Stimulated activated CD4-positive, alpha-beta T cell treated with anti-CD3 and anti-CD28 coated beads, Interleukin-12 subunit alpha, Interleukin-12 subunit beta, amount 100 ng/mL, for 48 hours (primary cell): ENCODE measurements at places on chromosomes 5 and 9.
A peak's percentile ranks its signal among the peaks of the same experiment; 100 is the strongest.

GRCh38 chr9:19551124-19551929 lies 142.5 kb downstream of the ACER2 start:
- no peak for DNase-seq

- DNase-seq: no peak
These were observed 20.9 kb downstream of the KLHL3 start for GRCh38 chr5:137714946-137715345.

GRCh38 chr9:124541824-124542223 lies 34.6 kb upstream of the NR5A1 start:
- DNase-seq: no peak

DNA sequence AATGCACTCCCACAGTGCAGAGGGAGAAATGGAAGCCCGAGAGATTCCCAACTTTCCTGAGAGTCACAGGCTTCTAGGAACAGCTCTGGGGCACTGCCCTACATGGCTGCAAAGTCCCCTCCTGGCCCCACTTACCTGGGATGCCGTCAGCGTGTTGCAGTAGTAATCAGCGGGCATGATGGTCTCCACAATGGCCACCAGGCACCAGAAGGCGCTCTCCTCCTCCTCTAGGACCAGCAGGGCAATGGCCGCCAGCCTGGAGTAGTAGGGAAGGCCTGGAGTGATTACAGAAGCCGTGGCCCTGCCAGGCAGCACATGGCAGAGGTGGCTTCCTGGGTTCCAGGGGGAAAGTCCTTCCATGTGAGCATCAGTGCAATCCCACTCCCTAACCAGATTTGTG lies 10.7 kb upstream of the CORO2A start:
- no peak for DNase-seq

- DNase-seq: no peak
These were observed 96.8 kb downstream of the PHF2 start for GRCh38 chr9:93673021-93673838.

DNA sequence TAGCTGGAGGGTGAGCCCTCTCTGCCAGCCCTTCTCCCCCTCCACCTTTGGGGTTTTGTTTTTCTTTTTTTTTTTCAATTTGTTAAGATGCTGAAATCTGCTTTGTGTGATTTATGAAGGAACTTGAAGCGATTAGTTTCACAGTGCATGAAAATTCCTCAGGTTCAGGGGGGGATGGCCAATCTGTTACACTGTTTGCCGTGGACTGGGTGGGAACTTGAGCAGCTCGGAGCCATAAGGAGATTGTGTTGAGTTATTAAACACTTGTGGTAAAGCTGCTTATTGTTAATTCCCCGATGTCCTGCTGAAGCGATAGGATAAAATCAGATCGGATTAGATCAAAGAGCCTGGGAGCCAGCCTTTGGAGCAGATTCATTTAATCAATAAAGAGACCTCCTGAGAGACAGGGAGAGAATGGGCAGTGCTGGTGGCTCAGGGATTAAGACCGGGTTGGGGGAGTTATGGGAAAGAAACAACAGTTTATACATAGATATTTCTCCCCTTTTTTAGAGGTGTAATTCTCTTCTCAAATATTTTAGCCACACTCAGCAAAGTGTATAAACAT lies 105.8 kb upstream of the SPATA31D4 start:
- DNase-seq: no peak

GRCh38 chr5:14560091-14560595 lies 21.4 kb upstream of the OTULINL start:
- no peak for DNase-seq

DNA sequence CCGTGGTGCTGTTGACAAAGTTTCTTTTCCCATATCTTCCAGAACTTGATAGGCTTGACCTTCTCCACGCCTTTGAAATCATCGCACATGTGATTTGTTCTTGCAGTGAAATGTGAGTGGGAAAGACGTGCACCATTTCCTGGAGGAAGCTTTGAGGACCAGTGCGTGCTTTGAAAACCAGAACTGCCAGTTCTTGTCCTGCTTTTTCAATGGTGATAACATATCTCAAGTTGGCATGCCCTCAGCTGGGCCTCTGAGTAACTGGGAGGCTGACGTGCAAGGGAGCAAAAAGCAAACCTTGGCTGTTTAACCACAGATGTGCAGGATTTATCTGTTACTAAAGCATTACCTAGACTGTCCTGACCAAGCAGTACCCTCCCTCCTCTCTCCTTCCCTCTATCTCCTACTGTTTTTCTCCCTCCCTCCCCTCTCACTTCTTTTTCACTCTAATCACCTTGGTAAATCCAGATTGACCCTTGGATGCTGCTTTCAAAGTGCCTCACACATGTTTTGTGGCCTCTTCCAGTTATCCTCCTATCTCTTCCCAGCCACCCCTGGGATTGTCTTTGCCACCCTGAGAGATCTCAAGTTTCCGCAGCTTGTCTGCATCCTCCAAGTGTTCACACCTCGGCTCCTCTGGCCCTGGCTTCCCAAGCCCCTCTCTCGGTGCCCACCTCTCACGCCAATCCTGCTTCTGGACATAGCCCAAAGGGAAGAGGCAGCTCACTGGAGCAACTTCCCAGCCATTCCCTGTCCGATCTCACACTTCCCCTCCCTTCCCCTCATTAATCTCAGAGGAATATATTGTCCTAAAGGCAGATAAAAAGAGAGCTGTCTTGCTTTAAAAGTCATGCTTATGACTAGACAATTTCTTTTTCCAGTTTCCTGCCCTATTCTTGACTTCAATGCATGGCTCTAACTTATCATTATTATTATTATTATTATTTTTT lies 198.3 kb downstream of the ERCC6L2 start:
- DNase-seq: no peak

DNA sequence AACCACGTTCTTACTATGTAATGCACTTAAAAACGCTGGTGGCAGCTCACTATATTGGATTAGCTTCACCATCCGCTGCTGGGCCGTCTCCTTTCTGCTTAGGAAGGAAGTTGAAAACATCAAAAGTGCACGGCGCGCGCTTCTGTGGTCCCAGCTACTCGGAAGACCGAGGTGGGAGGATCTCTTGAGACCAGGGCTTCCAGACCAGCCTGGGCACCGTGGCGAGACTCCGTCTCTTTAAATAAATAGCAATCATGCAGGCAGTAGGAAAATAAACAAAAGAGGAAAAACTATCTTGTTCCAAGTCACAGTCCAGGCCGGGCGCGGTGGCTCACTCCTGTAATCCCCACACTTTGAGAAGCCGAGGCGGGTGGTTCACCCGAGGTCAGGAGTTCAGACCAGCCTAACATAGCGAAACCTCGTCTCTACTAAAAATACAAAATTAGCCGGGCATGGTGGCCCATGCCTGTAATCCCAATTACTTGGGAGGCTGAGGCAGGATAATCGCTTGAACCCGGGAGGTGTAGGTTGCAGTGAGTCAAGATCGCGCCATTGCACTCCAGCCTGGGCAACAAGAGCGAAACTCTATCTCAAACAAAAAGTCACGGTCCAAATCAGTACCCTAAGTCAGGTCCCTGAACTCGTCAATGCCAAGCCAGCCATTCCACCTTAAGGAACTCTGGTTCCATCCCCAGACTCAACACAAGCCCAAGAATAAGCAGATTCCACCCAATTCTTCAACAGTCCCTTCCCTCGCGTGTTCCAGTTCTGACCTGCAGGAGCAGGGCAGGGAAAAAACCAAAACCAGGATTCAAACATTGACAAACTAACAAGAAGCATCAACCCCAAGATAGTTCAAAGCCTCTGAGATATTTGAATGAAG lies 1.0 kb upstream of the GOLGA1 start:
- peak; percentile 54 for DNase-seq

GRCh38 chr5:127517480-127518318 lies at the start of gene PRRC1:
TSS of gene PRRC1 (plus strand) at chr5:127517640. CDS start at chr5:127523480, 5,840 bp downstream.
- peak; percentile 54 for DNase-seq

GRCh38 chr9:13956107-13956506 lies 357.8 kb downstream of the NFIB start:
- DNase-seq: no peak

- no peak for DNase-seq
These were observed 42.2 kb upstream of the PDE8B start for GRCh38 chr5:77168161-77168878.

DNA sequence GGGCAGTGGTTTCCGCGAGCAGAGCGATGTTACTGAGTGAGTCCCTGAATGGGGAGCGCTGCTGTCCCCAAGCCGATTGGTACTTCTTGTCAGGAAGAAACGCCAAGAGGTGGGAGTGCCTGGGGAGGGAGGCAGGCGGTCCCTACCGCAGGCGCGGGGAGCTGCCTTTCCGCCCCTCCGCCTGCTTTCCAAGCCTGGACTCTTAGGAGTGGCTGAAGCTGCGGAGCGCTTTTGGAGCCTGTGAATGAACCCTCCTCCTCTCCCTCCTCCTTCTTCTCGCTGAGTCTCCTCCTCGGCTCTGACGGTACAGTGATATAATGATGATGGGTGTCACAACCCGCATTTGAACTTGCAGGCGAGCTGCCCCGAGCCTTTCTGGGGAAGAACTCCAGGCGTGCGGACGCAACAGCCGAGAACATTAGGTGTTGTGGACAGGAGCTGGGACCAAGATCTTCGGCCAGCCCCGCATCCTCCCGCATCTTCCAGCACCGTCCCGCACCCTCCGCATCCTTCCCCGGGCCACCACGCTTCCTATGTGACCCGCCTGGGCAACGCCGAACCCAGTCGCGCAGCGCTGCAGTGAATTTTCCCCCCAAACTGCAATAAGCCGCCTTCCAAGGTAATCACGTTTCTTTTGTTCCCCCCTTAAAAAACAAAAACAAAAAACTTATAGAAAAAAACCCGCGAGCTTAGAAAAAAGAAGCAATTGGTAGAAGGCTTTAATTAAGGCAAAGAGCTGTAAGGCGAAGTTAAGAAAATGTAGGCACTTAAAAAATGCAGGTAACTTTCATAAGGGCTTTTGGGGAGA lies at the start of gene VCAN:
Gene VCAN, plus strand, starts transcription at position 340 of the 808 bp plus-strand sequence. CDS start 11,775 bp downstream, outside the sequence.
- DNase-seq: no peak

GRCh38 chr5:180632768-180633167 lies 16.6 kb downstream of the FLT4 start:
- no peak for DNase-seq

- DNase-seq: no peak
These were observed 1.1 kb downstream of the ARL10 start for GRCh38 chr5:176366232-176366894.

DNA sequence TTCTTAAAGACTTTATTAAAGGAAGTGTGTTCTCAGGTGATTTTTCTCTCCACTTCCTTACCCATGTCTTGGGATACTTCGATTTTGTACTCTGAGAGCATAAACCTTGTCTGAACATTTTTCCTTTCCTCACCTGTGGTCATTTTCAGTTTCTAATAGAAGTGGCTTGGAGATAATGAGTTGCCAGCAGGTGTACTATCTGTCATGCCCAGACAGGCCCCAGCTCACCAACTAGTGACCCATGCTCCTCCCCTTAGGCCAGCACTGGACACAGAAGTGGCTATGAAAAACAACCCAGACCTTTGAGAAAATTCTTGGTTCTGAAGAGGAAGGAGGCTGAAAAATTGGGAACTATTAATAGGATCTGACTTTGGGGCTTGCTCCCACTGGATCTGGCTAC lies 49.2 kb upstream of the SMIM32 start:
- DNase-seq: no peak

DNA sequence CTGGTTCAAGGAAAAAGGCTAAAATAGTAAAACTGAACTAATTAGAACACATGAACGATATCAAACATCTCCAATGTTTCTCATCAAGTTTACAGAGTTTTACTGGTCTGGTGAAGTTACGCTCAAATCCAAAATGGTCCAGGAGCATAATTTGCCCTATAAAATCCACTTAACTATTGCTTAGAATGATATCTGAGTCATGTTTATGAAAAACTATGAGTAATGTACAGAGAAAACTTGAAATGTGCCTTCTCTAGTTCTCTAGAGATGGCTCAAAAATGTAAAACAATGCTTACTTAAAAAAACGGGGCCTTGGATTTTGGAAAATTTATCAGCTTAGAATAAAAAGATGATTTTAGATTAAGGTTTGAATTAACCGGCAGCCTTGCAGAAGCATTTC lies 108.1 kb downstream of the FBXW11 start:
- DNase-seq: no peak

GRCh38 chr9:110319781-110320492 lies 17.7 kb downstream of the TXNDC8 start:
- no peak for DNase-seq

- DNase-seq: no peak
These were observed 329.5 kb downstream of the ICE1 start for GRCh38 chr5:5751987-5752386.

- DNase-seq: no peak
These were observed 7.7 kb downstream of the ZSWIM6 start for GRCh38 chr5:61339764-61340163.

- no peak for DNase-seq
These were observed 79.6 kb downstream of the CYFIP2 start for GRCh38 chr5:157345485-157345884.

DNA sequence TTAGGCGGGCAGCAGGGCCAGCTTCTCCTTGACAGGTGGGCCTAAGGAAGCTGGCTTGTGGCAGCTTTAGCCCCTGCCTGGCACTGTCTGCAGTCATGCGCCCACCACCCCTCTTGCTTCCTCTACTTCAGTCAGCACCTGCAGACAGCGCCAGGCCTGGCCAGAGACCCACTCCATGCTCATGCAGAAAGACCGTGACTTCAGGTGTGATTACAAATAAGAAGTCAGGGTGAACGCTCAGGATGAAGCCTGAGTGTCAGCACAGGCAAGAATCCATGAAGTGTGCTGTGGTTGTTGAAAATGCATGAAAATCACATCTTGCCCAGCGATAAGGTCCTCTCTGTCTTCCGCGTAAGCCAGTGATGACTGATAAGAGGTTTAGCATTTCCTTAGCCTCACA lies 3.4 kb downstream of the CSF2 start:
- DNase-seq: no peak

GRCh38 chr5:100697970-100698369 lies 162.8 kb downstream of the FAM174A start:
- DNase-seq: no peak

GRCh38 chr5:66675406-66675805 lies 79.2 kb downstream of the MAST4 start:
- no peak for DNase-seq

GRCh38 chr5:181190711-181191525 lies 14.1 kb downstream of the TRIM7 start:
- peak; percentile 48 for DNase-seq

DNA sequence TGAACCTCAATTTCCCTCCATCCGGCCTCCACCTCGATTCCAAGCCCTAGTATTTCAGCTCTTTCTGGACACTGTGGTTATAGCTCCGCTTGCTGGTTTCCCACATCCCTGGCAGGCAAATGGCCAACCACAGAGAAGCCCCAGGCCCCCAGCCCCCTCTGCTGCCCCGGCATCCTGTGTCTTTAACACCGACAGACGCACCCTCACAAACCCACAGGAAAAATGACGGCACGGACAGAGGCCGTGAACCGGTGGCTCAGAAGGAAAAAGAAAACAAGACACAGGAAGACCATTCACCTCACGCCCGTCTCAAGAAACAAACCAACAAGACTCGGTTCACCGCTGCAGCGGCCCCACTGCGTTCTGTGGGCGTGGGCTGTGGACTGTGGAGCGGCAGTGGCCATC lies 1.5 kb upstream of the CLIC3 start:
- DNase-seq: no peak

DNA sequence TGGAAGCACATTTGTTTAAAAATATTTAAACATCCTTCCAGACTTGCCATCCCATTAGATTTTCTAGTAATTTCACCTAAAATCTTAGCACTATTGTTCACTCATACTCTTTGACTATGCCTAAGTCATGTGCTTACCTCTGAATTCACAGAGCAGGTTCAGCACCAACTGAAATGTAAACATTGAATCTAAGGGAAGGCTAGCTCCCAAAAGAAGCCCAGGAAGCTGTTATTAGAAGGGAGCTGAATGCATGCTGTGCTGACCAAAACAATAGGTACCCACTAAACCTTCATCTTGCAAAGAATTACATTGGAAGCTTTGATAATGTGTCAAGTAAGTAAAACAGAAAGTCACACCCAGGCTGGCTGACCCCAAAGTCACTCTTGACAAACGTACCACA lies 571.3 kb downstream of the GABRG2 start:
- no peak for DNase-seq

GRCh38 chr5:82649943-82650342 lies 371.8 kb upstream of the RPS23 start:
- DNase-seq: no peak
